Fibroblast of lung (primary cell): ENCODE measurements at places on chromosomes 7 and 10. TPM values are rescaled to one million over a fixed set of nuclear protein-coding genes. Genes with fewer than 3 reads are reported as not detected.
A peak's percentile ranks its signal among the peaks of the same experiment; 100 is the strongest.

ACTR3C gene
- 0.50 and 2.6 TPM in 2 replicates for total RNA-seq

DNA sequence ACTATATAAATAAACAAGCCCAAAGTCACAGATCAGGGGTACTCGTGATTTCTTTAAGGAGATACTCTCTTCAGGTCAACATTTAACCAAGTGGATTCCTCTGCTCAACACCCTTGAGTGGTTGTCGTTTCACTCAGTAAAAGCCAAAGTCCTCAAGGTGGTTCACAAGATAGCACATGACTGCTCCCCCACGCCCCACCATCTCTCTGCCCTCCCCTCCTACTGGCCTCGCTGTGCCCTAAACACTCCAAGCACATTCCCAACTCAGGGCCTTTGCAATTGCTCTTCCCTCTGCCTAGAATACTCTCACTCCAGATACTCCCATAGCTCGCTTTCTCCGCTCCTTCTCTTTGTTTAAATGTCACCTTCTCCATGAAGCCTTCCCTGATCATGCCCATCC is 72.1 kb upstream of the FHIP2A start:
- no peaks in the 10 kb centered on the region for H3K27me3 ChIP-seq
- no peak overlapping the region for H3K4me3 ChIP-seq
- H3K4me1 ChIP-seq = no peaks in the 10 kb centered on the region
- H3K36me3 ChIP-seq = no peaks in the 10 kb centered on the region
- DNase-seq = no peak

- H3K4me3 ChIP-seq = peak overlapping the region; percentile 75
- H3K36me3 ChIP-seq = no peaks in the 10 kb centered on the region
- H3K27ac ChIP-seq = no peak overlapping the region
These were observed 811 bp downstream of the GPC2 start for GRCh38 chr7:100176096-100177044.

DNA sequence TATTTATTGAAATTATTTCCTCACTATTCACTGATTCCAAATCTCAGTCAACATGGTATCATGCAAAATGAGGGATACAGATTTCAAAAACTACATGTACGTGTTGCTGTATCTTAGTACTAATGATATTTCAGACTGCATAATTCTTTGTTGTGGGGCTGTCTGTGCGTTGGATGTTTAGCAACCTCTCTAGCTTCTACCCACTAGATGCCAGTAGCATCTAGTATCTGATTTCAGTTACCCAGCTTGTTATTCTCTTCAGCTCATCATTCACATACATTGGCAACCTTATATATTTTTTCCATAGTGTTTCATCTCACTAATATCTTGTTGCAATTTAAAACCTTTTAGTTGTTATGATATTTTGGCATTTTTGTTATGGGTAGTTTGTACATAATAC is 22.5 kb upstream of the WASL start:
- no peaks in the 10 kb centered on the region for H3K36me3 ChIP-seq
- H3K4me3 ChIP-seq = no peak overlapping the region
- no peaks in the 10 kb centered on the region for H3K27me3 ChIP-seq
- no peak overlapping the region for H3K27ac ChIP-seq
- DNase-seq = no peak
- no peaks in the 10 kb centered on the region for H3K4me1 ChIP-seq

GRCh38 chr10:114590993-114591392 is 67.1 kb downstream of the ABLIM1 start:
- DNase-seq = no peak
- no peaks in the 10 kb centered on the region for H3K27me3 ChIP-seq
- no peak overlapping the region for H3K27ac ChIP-seq
- no peaks in the 10 kb centered on the region for H3K36me3 ChIP-seq

DNA sequence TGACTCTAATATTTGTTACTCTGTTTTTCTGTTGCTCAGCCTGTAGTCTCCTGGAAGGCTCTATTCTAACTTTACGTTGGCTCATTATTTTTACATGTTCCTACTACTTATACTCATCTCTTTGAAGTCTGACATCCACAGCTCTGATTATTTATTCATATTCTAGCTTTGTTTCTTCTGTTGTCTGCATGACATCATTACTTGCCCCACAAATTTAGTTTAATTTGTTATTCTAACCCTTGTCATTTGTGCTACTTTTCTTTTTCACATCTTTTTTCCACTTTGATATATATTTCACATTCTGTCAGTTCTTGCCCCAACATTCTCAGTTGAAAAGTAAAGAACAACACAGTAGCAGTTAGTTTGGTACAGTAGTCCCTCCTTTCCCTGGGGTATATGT is 51.1 kb downstream of the KMT2E start:
- DNase-seq = no peak
- H3K4me3 ChIP-seq = no peak overlapping the region
- peaks cover 2% of the 10 kb centered on the region for H3K4me1 ChIP-seq
- no peak overlapping the region for H3K27ac ChIP-seq
- H3K27me3 ChIP-seq = no peaks in the 10 kb centered on the region
